AG04449 (cell line): ENCODE measurements at places on chromosomes 3 and 15.
A peak's percentile ranks its signal among the peaks of the same experiment; 100 is the strongest.

DNA sequence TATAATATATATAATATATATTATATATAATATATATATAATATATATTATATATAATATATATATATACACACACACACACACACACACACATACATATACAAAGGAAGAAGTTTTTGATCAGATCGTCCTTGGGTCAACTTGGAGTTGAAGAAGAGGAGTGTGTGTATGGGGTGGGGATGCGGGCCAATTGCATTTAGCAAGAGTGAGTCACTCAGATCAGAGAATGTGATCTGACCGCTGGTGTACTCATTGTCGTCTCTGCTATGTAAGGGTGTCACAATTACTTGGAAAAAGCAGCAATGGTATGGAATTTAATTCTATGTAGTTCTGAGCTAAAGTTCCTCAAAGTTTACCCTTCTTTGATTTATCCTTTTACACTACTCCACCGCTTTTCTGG lies 4.6 kb upstream of the VGLL3 start:
- DNase-seq = peak; percentile 75

- DNase-seq = no peak
These were observed 67.6 kb upstream of the HACD2 start for GRCh38 chr3:123652342-123652984.

- DNase-seq = no peak
These were observed 424.1 kb upstream of the RBMS3 start for GRCh38 chr3:28856796-28857195.

GRCh38 chr15:39365873-39366272 lies 215.0 kb upstream of the THBS1 start:
- no peak for DNase-seq

DNA sequence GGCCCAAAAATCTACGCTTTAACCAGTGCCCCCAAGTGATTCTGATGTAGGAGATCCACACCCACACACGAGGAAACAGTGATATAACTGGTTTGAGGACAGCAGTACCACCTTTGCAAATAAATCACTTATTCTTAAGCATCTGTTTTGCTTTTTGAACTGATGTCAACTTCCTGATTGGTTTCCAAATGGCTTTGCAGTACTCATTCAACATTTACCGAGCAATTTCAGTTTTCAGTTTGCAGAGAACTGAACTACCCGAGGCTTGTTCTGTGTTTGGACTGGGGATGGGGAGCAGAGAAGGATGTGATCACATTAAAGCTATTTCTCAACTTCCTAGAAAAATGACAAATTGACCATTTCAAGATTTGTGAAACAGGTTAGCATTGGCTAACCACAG lies 1.1 kb upstream of the GYG1 start:
- no peak for DNase-seq

GRCh38 chr15:67564021-67564967 lies 21.8 kb downstream of the MAP2K5 start:
- DNase-seq = no peak
